ENCODE measurements at places on chromosomes 3 and 15. TPM values are rescaled to one million over a fixed set of nuclear protein-coding genes. Genes with fewer than 3 reads are reported as not detected.

The DNAJB8 gene
- total RNA-seq, result not detected

The ZNF385D gene
- total RNA-seq, result under 0.01 TPM

The USP50 gene
- total RNA-seq, result not detected

The TRPM1 gene
- 3.2 TPM for total RNA-seq

The DPPA2 gene
- not detected for total RNA-seq

The REC114 gene
- not detected for total RNA-seq

The ITIH1 gene
- not detected for total RNA-seq

The GOLGA6B gene
- not detected for total RNA-seq

The GRAMD2A gene
- not detected for total RNA-seq

The HHLA2 gene
- not detected for total RNA-seq

The ALPK3 gene
- total RNA-seq, result 0.20 TPM

The TMEM266 gene
- 0.06 TPM for total RNA-seq

The MME gene
- 540 TPM for total RNA-seq

The STRA6 gene
- 17.2 TPM for total RNA-seq

The RHOV gene
- total RNA-seq, result 0.24 TPM

The TGM5 gene
- total RNA-seq, result not detected

The GOLGA6L9 gene
- 1.4 TPM for total RNA-seq

The CHST14 gene
- 6.5 TPM for total RNA-seq

The MCTP2 gene
- total RNA-seq, result not detected

The HIGD2B gene
- not detected for total RNA-seq

The DUOXA2 gene
- not detected for total RNA-seq

The MCF2L2 gene
- total RNA-seq, result 0.31 TPM

The SEMA7A gene
- 14.3 TPM for total RNA-seq

The PIGZ gene
- not detected for total RNA-seq

The FAM43A gene
- 9.6 TPM for total RNA-seq

The SH2D7 gene
- not detected for total RNA-seq

The CLDN1 gene
- not detected for total RNA-seq

The LOXL1 gene
- 77.4 TPM for total RNA-seq

The SLC51B gene
- total RNA-seq, result not detected

The NR1I2 gene
- not detected for total RNA-seq

The GOLGA6L22 gene
- total RNA-seq, result not detected

The PPP1R2 gene
- total RNA-seq, result 133 TPM

The PPARG gene
- not detected for total RNA-seq

The KATNBL1 gene
- total RNA-seq, result 75.6 TPM

The DNAH12 gene
- total RNA-seq, result not detected
